Osteocyte (in vitro differentiated cells): ENCODE measurements at places on chromosomes 5 and 9. TPM values are rescaled to one million over a fixed set of nuclear protein-coding genes. Genes with fewer than 3 reads are reported as not detected.

- no peaks in the 10 kb centered on the region for H3K4me1 ChIP-seq
- H3K27ac ChIP-seq = no peak overlapping the region
- DNase-seq = no peak
- H3K4me3 ChIP-seq = no peak overlapping the region
Observed at GRCh38 chr5:75922480-75922879, 160.7 kb upstream of the SV2C start.

DNA sequence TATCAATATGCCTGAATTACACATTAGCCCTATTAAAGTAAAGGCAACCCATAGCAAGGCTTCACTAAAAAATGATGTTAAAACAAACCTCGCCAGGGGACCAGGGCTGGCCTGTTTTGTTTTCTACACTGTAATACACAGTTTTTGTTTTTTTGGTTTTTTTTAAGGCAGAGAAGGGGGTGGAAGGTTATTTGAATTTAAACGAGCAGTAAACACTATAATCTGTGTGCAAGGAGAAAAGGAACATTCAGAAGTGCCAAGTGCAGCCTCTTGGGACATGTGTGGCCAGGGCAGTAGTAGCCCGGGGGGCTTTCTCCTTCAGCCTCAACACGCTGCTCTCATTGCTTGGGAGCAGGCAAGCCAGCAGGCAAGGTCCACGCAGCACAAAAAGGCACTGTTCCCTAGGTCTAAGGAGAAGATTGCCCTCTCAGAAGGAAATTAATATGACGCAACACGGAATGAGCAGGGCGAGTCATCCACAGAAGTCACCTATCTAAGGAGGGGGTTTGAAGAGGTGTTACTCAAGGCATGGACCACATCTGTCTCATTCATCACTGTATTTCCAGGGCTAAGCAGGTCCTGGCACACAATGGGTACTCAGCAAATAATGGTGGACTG lies 16.2 kb downstream of the SIL1 start:
- no peaks in the 10 kb centered on the region for H3K27me3 ChIP-seq
- no peaks in the 10 kb centered on the region for H3K36me3 ChIP-seq

- DNase-seq = no peak
- peaks cover 23% of the 10 kb centered on the region for H3K4me1 ChIP-seq
- H3K36me3 ChIP-seq = peaks cover 2% of the 10 kb centered on the region
Observed at GRCh38 chr5:139162448-139162847, 35.7 kb downstream of the SIL1 start.

DNA sequence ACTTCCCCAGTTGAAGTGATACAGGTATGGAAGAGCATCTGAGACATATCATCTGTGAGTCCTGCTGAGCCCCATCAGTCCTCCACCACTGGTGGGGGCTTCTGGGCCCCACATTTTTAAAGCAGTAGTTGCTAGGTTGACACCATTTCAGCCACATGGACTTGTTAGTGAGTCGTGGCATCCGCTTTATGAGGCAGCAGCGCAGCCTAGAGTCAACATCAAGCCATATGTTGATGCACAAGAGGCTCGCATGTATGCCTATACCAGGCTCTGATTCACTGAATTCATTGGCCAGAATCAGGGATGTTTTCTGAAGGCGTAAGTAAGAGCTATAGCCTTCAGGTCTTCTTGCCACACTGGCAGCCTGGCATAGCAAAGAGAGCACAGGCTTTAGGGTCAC lies 26.8 kb downstream of the ZNF346 start:
- H3K4me3 ChIP-seq = no peak overlapping the region
- H3K27me3 ChIP-seq = no peaks in the 10 kb centered on the region
- no peak overlapping the region for H3K27ac ChIP-seq
- H3K4me1 ChIP-seq = no peaks in the 10 kb centered on the region
- peaks cover 27% of the 10 kb centered on the region for H3K36me3 ChIP-seq
- no peak for DNase-seq

DNA sequence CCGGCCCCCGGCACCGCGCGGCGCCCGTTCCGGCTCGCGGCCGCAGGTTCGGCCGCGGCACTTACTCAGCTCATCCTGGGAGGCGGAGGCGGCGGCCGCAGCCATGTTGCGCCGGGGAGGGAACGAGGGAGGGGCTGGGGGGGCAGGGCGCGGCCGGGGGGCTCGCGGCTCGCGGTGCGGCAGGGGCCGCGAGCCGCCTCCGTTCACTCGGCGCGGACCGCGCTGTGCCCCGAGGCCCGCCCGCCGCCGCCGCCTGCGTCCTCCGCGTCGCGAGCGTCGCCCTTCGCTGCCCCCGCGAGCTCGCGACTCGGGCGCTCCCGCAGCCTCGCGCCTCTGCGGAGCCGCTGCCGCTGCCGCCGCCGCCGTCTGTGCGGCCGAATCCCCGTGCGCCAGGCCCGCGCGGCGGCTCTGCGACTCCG lies 735 bp downstream of the ECPAS start:
- no peak overlapping the region for H3K27ac ChIP-seq
- H3K27me3 ChIP-seq = peaks cover 5% of the 10 kb centered on the region
- no peaks in the 10 kb centered on the region for H3K36me3 ChIP-seq
- H3K4me3 ChIP-seq = no peak overlapping the region

DNA sequence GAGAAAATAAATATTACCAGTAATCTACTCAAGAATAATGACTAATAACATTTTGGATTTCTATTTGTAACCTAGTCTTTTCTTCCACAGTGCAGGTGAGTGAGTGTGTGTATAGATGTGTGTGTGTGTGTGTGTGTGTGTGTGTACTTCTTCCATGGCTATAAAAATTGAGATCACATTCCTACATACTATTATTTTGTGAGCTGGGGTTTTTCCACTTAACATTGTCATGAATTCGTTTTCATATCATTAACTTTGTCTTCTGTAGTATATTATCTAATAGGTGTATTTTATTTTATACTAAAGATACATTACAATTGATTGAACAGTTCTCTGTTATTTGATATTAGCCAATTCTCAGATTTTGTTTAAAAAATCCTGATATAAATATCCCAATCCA lies 152.4 kb upstream of the TRPC7 start:
- H3K36me3 ChIP-seq = no peaks in the 10 kb centered on the region
- H3K4me1 ChIP-seq = no peaks in the 10 kb centered on the region
- no peak overlapping the region for H3K27ac ChIP-seq
- peaks cover 5% of the 10 kb centered on the region for H3K27me3 ChIP-seq
- H3K4me3 ChIP-seq = no peak overlapping the region

- peaks cover 10% of the 10 kb centered on the region for H3K36me3 ChIP-seq
- no peaks in the 10 kb centered on the region for H3K4me1 ChIP-seq
Observed at GRCh38 chr9:4866239-4866969, 73.7 kb downstream of the RCL1 start.

Gene CCNO
- 0.34 TPM in 1 of 2 replicates, not detected in the other for total RNA-seq

- H3K36me3 ChIP-seq = peaks cover 5% of the 10 kb centered on the region
- peaks cover 30% of the 10 kb centered on the region for H3K4me1 ChIP-seq
- no peaks in the 10 kb centered on the region for H3K27me3 ChIP-seq
- no peak overlapping the region for H3K4me3 ChIP-seq
- DNase-seq = no peak
Observed at GRCh38 chr5:15516486-15516885, 16.5 kb downstream of the FBXL7 start.

GRCh38 chr9:89482056-89482851 lies 15.7 kb downstream of the SEMA4D start:
- peaks cover 6% of the 10 kb centered on the region for H3K4me1 ChIP-seq
- H3K27ac ChIP-seq = no peak overlapping the region
- no peaks in the 10 kb centered on the region for H3K27me3 ChIP-seq

- H3K4me1 ChIP-seq = peaks cover 43% of the 10 kb centered on the region
- peaks cover 5% of the 10 kb centered on the region for H3K36me3 ChIP-seq
- DNase-seq = no peak
- no peaks in the 10 kb centered on the region for H3K27me3 ChIP-seq
- H3K4me3 ChIP-seq = no peak overlapping the region
Observed at GRCh38 chr5:126414874-126415502, 8.2 kb upstream of the GRAMD2B start.

DNA sequence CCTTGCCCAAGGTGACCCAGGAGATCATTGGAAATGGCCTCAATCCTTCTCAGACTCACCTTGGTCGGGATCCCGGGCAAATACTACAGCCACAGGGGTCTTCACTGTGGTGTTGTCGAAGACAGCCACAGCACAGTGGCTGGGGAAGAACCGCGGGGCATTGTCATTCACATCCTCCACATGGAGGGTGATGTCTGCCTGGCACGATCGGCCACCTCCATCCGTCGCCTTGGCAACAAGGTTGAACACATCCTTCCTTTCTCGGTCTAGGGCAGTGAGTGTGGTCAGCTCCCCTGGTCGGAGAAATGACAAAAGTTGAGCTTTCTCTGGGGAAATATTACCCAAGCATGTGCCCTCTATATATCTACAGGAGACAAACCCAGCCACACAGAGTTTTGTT lies 56.8 kb downstream of the FAT2 start:
- H3K4me3 ChIP-seq = no peak overlapping the region
- H3K4me1 ChIP-seq = peaks cover 17% of the 10 kb centered on the region
- DNase-seq = no peak
- peaks cover 12% of the 10 kb centered on the region for H3K36me3 ChIP-seq
- H3K27me3 ChIP-seq = peaks cover 8% of the 10 kb centered on the region

Gene ENG
- total RNA-seq = 140 and 143 TPM in 2 replicates

- H3K27ac ChIP-seq = no peak overlapping the region
- no peak overlapping the region for H3K4me3 ChIP-seq
Observed at GRCh38 chr5:56389261-56389660, 156.1 kb upstream of the ANKRD55 start.

DNA sequence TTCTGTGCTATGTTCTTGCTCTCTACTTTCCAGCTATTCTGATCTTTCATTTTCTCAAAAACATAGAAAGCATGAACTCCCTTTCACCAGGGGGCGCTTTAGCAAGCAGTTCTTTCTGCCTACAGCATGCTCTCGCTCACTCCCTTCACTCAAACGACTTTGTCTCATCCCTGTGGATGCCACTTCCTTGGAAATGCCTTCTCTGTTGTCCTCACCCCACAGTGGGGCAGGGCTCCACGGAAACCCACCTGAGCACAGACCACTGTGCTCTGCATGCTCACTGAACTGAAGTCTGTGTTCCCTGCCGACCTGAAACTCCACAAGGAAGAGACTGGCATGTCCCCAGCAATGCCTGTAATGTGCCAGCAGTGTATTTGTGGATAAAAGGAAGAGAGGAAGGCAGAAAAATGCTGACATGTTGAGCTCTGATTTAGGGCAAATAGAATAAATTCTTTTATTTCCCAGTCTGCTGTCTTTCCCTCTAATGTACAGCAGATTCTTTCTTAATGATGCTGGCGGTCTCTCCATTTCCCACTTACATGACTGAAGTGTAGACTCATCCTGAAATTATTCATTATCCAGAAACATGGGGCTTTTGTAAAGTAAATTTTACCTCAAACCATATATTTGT lies 4.9 kb upstream of the ROR2 start:
- DNase-seq = peak; percentile 86
- H3K36me3 ChIP-seq = no peaks in the 10 kb centered on the region
- no peaks in the 10 kb centered on the region for H3K27me3 ChIP-seq
- peaks cover 35% of the 10 kb centered on the region for H3K4me1 ChIP-seq

- DNase-seq = no peak
- peaks cover 19% of the 10 kb centered on the region for H3K4me1 ChIP-seq
- no peak overlapping the region for H3K27ac ChIP-seq
- H3K27me3 ChIP-seq = no peaks in the 10 kb centered on the region
- no peaks in the 10 kb centered on the region for H3K36me3 ChIP-seq
Observed at GRCh38 chr5:40475561-40475960, 204.2 kb upstream of the PTGER4 start.

DNA sequence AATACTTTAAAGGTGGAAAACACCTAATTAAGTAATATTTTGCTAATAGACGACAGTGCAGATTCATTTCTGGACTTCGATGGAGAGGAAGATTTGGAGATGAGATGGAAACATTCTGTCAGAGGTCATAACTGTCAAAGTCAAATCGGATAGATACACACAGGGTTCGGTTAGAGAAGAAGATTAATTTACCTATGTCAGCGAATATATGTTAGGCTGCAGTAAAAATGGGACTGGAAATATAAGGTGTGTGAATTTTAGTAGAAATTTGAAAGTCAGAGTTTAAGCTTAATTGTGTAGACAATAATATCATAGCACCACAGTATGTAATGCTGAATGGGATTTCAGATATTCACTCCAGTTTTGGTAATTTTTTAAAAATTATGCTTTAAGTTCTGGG lies 1020.3 kb upstream of the ACO1 start:
- no peaks in the 10 kb centered on the region for H3K36me3 ChIP-seq
- no peak for DNase-seq
- no peaks in the 10 kb centered on the region for H3K4me1 ChIP-seq
- H3K4me3 ChIP-seq = no peak overlapping the region

DNA sequence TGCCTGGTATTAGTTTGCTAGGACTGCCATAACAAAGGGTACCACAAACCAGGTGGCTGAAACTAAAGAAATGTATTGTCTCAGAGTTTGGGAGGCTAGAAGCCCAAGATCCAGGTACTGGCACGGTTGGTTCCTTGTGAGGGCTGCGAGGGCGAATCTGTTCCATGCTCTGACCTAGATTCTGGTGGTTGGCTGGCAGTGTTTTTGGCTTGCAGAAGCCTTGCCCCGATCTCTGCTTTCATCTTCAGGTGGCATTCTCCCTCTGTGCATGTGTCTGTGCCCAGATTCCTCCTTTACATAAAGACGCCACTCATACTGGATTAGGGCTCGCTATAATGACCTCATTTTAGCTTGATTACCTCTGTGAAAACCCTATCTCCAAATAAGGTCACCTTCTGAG lies 36.7 kb downstream of the RAI14 start:
- H3K27ac ChIP-seq = no peak overlapping the region
- H3K27me3 ChIP-seq = no peaks in the 10 kb centered on the region
- H3K36me3 ChIP-seq = peaks cover 25% of the 10 kb centered on the region
- no peak overlapping the region for H3K4me3 ChIP-seq
- H3K4me1 ChIP-seq = peaks cover 45% of the 10 kb centered on the region

Gene OTULIN
- 23.6 and 30.2 TPM in 2 replicates for total RNA-seq

- no peak overlapping the region for H3K27ac ChIP-seq
- no peak overlapping the region for H3K4me3 ChIP-seq
- DNase-seq = peak; percentile 27
- peaks cover 57% of the 10 kb centered on the region for H3K27me3 ChIP-seq
- H3K4me1 ChIP-seq = no peaks in the 10 kb centered on the region
- no peaks in the 10 kb centered on the region for H3K36me3 ChIP-seq
Observed at GRCh38 chr9:38119560-38120236, 50.7 kb upstream of the SHB start.
